ENCODE measurements at places on chromosomes 1 and 21.

GRCh38 chr1:36609241-36610027 is 126.7 kb upstream of the CSF3R start:
- peak; percentile 43 for DNase-seq

- DNase-seq, result no peak
These were observed 42.6 kb downstream of the KIRREL1 start for GRCh38 chr1:158035976-158036583.

DNA sequence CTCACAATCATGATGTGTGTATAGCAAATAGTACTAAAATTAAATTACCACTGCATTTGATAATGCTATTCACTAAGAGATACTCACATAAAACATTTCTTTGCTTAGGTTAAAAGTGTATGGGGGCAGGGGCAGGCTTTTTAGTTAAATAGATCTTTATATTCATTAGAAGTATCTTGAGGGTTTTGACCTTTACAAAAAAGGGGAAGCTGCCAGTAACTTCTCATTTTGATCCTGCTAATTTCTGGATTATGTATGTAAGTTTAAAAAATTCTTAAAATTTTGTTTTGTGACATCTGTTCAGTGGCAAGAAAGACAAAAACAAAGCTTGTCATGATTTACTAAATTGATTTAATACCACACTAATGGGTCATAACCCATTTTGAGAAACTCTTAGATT is 45.8 kb upstream of the S1PR1 start:
- DNase-seq, result no peak

- DNase-seq, result no peak
These were observed 43.9 kb upstream of the LYST start for GRCh38 chr1:235910357-235911299.

- no peak for DNase-seq
These were observed 99.6 kb downstream of the EIF4G3 start for GRCh38 chr1:21077085-21077484.

DNA sequence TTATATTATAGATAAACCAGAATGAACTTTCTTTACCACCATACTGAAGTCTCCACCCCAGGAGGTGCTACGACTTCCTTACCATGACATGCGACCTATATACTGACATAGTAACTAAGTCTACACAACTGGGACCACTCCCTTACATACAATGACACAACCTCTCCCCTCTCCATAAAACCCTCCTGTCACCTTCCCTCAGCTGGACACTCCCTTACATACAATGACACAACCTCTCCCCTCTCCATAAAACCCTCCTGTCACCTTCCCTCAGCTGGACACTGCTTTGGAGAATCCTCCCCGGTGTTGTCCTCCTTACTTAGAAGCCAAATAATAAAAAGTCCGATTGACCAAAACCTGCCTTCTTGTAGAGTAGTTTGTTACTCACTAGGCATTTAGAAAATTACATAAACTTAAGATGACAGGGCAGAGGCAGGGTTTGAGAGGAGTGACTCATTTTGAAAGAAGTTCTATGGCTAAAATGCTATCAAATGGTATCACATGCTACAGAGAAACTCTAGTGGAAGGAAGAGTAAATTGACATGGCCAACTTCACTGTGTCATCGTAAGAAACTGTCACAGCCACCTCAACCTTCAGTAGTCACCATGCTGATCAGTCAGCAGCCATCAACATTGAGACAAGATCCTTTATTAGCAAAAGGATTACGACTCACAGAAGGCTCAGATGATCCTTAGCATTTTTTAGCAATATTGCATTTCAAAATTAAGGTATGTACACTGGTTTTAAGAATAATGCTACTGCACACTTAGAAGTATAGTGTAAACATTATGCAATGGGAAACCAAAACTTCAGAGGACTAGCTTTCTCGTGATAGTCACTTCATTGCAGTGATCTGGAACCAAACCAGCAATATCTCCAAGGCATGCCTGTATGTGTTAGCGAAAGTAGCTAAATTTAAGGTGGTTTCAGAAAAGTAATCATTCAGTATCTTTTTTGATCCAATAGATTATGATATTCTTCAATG is 56.4 kb downstream of the AHCTF1 start:
- no peak for DNase-seq

DNA sequence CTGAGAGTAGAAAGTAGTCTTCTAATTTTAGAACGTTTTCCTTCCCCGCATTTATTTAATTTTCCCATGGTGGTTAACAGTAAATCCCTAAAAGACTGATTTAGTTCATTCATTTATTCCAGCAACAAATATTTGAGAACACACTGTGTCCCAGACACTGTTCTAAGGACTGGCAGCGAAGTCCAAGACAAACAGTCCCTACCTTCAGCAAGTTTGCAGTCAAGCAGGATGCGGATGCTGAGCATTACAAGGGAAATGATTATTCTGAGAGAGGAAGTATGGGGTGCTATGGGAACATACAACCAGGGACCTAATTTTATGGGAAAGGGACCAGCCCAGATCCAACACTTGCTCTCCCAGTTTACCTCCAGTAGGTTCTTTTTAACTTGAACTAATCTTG is 1.2 kb upstream of the C1orf74 start:
- DNase-seq, result no peak

- no peak for DNase-seq
These were observed 8.5 kb downstream of the ERG start for GRCh38 chr21:38489729-38490128.

GRCh38 chr21:33332143-33332542 is 7.4 kb downstream of the IFNAR1 start:
- peak; percentile 28 for DNase-seq

GRCh38 chr1:91912266-91912665 is 26.3 kb upstream of the TGFBR3 start:
- no peak for DNase-seq

DNA sequence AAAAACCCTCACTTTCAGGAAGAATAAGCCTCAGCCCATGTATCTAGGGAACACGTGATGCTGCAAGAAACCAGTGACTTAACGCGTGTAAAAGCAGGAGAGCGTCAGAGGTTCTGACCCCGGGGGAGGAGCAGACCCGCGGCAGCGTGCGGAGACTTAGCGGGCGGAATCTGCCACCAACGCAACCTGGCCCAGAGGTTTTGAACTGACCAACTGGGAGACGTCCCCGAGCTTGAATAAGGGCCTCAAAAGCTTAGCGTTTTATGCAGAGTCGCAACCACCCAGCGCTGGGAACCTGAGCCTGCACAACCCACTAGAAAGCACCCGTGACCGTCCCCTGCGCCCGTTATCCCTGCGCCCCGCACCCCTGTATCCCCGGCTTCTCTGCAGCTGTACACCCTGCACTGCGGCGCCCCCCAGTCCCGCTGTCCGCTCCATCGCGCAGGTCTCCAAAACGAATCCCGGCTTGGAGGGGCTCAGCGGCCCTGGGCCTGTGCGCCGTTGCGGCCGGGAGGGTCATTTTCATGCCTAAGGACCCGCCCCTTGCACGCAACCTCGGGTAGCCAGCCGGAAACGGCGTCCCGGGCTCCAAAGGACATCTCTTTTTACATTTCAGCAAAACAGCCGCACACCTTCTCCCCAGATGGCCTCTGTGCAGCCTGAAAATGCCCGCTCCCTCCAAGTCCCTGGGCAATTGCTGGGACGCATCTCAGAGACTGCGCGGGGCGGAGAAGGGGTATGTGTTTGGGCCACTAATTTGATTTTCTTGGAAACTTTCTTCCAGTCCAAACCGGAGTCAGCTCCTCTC is 29.4 kb upstream of the TRIM17 start:
- no peak for DNase-seq

DNA sequence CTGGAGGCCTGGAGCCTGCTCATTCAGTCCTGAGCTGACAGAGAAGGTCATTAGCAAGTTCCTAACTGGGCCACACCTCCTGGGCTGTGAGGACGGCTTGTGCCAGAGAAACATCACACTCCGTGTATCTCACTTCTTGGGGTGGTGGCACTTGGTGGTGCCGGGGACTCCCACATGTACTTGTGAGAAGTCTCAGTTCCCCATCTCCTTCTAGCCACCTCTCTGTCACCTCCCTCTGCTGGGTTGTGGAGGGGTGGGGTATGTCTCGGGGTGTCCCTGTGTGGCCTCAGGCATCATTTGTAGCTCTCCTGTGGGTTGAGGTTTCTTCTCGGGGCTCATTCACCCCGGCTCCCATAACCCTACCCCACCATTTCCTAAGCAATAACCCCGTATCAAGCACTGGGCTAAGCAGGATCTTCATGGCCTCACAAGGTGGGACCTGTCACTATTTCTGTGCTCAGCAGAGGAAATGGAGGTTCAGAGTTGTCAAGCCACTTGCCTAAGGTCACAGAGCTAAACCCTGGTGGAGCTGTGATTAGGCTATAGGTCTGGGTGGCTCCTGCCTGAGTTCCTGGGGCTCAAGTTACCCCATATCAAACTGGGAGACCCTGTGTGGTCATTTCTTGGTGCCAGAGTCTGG is 62.5 kb downstream of the UBIAD1 start:
- DNase-seq, result peak; percentile 64

DNA sequence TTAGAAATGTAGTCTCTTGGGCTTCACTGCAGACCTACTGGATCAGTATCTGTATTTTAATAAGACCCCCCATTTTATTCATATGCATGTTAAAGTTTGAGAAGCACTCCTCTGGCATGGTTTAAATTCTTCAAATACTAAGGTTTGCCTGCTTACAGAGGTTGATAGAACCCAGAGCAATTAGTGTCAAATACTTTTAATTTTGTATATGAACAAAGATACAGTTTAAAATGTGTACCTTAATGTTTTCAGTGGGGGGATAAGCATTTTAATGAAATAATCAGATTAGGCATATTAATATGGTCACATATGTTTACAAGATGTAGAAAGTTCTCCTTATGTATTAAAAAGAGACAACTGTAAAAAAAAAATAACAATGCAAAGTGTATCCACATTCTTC is 40.4 kb upstream of the EPS15 start:
- DNase-seq, result no peak

DNA sequence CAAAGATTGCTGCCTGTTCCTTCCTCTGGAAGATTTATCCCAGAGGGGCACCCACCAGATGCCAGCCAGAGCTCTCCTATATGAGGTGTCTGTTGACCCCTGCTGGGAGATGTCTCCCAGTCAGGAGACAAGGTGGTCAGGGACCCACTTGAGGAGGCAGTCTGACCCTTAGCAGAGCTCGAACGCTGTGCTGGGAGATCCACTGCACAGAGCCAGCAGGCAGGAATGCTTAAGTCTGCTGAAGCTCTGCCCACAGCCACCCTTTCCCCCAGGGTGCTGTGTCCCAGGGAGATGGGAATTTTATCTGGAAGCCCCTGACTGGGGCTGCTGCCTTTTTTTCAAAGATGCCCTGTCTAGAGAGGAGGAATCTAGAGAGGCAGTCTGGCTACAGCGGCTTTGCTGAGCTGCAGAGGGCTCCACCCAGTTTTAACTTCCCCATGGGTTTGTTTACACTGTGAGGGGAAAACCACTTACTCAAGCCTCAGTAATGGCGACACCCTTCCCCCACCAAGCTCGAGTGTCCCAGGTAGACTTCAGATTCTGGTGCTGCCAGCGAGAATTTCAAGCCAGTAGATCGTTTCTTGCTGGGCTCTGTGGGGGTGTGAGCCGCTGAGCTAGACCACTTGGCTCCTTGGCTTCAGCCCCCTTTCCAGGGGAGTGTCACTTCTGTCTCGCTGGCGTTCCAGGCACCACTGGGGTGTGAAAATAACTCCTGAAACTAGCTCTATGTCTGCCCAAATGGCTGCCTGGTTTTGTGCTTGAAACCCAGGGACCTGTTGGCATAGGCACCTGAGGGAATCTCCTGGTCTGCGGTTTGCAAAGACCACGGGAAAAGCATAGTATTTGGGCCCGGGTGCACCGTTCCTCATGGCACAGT is 51.1 kb upstream of the PDC start:
- DNase-seq, result no peak

DNA sequence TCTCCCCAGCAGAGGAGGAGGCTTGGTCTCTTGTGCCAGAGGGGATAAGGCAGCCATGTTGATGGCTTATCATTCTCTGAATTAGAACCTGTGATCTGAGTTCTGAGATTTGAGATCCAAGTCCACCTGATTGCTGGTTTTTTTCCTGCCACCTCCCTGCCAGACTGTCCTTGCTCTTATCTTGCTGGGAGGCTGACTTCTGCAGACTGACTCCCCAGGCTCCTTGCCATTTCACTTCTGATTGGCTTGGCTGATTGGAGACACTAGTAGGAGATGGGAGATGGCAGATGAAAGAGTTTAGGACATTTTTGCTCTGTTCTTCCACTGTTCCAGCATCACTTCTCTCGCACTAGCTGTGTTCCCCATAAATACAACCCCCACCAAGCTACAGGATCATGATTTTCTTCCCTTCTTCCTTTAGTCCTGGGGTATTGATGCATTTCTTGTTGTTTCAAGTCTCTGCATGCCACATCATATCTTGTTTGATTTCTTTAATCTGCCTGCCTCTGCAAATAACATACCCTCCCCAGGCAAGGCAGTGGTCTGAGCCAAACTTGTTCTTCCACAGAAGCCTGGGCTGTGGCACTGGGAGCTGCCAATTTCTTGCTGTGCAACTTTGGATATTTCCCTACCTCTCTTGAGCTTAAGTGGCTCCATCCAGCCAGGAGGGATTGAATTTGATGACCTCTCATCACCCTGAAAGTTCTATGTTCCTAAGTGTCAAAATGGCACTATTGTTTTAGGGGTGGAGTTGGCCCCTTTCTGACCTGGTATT is 963 bp upstream of the CYP4B1 start:
- DNase-seq, result no peak

- DNase-seq, result no peak
These were observed 27.0 kb upstream of the ABCG1 start for GRCh38 chr21:42191696-42192595.

DNA sequence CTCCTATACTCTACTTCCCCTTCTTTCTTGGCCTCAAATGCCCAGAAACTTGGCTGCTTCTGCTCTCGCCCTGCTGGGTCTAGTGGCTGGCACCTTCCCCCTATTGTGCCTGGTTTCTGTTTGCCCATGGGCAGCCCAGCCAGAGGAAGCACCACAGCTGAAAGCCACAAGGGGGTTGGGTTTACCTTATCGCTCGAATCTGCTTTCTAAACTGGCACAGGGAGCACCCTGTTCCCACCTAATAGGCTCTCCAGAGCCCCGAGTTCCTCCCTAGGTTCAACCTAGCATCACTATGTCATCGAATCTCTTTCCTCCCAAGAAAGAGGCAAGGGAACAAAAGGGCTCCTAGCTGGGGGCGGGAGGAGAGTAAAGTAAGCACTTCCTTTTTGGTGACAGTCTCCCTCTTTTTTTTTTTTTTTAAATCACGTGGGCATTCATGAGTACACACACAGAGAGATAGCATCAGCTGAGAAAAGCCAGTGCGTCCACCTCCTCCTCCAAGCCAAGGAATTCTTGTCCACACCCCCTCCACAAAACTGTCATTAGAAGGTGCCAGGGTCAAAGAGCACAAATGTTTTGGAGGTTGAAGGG is 72.8 kb downstream of the PLEKHA6 start:
- DNase-seq, result no peak

- peak; percentile 30 for DNase-seq
These were observed 126.0 kb upstream of the TMEM51 start for GRCh38 chr1:15027515-15027986.

GRCh38 chr1:59511476-59512465 is 214.9 kb downstream of the FGGY start:
- no peak for DNase-seq

- peak; percentile 81 for DNase-seq
These were observed 5.8 kb downstream of the PERM1 start for GRCh38 chr1:975896-976683.

GRCh38 chr1:90881034-90881433 is 140.8 kb downstream of the ZNF644 start:
- DNase-seq, result no peak

Data from GM18507 (cell line).